Choroid plexus epithelial cell (primary cell): ENCODE measurements at places on chromosomes 6 and 20.

DNA sequence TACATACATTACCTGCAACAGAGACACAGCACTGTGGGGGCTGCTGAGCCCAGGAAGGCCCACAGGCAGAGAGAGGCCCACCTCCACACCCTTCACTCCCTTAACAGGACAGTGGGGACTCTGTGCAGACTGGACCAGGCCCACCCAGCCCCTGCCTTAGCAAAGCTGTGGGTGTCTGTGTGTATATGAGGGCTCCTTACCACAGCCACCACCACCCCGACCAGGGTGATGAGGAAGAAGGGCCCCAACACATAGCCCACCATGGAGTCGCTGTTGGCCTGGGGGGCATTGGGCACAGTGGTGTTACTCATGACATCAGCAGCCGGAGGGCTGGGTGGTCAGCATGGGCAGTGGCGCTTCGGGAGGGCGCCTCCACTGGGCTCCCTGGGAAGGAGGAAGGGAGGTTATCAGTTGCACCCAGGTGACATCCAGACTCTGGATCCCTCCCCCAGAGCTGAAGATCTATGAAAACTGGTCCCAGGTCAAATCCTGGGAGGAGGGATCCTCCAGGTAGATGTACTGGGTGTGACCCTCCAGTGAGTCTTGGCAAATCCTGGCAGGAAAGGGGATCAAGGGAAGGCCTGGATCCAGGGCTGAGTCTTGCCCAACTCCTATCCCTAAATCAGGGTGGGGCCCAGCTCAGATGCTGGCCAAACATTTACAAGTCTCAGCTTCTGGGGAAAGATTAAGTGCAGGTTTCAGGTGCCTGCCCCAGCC, 1.2 kb downstream of the SMIM29 start:
- DNase-seq, result no peak

DNA sequence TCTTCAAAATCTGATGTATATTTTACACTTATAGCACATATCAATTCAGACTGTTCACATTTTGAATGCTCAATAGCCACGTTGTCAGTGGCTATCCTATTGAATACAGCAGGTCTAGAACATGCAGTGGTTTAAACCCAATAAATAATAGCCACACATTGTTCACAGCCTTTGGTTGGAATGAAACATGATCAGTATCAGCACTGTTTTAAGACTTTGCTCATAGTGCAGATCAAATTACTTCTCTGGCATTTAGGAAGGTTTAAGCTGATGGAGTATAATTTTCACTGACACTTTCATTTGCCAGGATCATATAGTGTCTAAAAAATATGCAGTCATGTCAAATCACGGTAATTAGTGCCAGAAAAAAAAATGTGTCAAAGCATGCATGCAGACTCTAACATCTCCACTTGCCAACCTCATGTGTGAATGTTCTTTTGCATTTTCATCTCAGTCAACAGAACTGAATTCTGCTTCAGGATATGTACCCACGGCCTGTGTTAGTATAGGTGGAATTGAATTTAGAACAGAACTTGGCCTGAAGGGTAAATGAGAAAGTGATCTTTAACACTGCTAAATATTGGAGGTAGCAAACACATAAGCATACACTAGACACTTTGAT, 184.1 kb downstream of the SLC24A3 start:
- peak; percentile 30 for DNase-seq

GRCh38 chr6:90849686-90850085, 262.8 kb upstream of the MAP3K7 start:
- no peak for DNase-seq

GRCh38 chr20:34559311-34560140, 1.0 kb downstream of the MAP1LC3A start:
- peak; percentile 52 for DNase-seq

DNA sequence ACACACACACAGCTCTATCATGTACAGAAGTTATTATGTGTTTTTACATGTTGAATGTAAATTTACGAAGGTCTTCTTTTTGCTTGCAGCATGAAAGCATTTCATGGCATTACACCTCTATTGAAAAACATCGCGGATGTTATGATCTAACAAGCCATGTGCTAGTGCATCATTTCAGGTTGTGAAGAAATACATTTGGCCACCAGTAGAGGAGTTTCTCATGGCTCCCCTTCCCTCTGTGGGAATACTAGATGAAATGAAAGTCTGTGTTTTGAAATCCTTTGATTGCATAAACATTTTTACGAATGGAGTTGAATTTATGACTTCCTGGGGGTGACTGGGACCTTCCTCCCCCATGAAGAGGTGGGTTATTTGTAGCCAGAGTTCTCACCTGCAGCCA, 17.7 kb downstream of the MAS1 start:
- DNase-seq, result peak; percentile 53

DNA sequence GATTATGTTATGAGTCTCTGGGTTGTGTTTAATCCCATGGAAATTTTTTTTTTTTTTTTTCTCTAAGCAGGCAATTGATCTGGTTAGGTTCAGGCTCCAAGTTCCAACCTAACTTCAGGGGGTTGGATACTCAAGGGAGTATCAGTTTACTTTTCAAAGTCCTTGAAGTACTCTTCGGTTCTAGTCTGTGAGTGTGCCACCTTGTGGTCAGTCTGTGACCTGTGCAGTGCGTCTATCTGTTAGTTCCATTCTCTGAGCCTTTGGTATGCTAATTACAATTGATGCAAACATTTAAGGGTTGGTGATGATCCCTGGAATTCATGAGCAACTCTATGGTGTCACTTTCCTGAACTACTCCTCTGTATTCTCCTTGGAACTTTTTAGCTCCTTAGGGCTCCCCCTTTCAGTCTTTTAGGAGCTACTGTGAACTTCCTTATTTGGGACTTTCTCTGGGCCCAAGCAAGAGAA, 342.0 kb downstream of the SOX4 start:
- DNase-seq, result peak; percentile 82

DNA sequence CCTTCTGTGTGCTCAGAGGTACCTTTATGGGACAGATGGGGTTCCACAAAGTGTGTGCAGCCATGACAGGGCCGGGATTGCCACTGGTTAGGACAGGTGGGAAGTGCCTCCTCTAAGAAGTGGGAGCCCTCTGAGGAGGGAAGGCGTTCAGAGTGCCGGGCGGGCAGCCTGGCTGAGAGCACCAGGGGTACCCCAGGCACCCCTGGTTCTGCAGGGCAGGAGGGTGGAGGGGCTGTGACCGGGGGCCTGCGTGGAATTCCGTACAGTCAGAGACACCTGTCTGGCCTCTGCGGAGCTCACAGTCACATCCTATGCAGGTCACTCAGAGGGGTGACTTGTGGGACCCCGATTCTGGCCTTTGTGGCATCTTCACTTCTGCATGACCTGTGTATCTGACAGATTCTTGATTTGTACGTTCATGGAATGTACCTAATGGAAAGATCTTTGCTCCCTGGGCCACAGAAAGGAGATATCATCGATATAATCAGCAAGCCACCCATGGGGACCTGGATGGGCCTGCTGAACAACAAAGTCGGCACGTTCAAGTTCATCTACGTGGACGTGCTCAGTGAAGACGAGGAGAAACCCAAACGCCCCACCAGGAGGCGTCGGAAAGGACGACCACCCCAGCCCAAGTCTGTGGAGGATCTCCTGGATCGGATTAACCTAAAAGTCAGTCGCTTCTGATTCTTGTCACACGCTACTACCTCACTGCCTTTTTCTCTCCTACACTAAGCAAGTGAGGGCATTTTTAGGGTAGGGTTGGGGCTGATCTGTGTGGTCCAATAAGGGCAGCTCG, 190.9 kb downstream of the SASH1 start:
- no peak for DNase-seq

DNA sequence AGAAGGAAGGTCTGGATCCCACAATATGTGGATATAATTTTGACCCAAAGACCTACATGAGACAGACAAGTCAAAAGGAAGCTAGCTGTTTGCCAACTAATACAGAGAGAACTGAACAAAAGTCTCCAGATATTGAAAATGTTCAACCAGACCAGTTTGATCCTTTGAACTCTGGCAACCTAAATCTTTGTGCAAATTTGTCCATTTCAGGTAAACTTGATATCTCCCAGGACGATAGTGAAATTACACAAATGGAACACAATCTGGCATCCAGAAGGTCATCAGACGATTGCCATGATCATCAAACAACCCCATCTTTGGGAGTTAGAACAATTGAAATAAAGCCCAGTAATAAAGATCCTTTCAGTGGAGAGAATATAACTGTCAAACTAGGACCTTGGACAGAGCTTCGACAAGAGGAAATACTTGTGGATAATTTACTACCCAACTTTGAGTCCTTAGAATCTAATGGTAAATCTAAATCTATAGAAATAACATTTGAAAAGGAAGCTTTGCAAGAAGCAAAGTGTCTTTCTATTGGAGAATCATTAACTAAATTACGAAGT, 41.9 kb upstream of the SDHAF4 start:
- peak; percentile 8 for DNase-seq

GRCh38 chr6:14540276-14540675, 422.7 kb downstream of the CD83 start:
- DNase-seq, result no peak

- no peak for DNase-seq
These were observed 131.3 kb downstream of the MYO6 start for GRCh38 chr6:75880305-75880704.

DNA sequence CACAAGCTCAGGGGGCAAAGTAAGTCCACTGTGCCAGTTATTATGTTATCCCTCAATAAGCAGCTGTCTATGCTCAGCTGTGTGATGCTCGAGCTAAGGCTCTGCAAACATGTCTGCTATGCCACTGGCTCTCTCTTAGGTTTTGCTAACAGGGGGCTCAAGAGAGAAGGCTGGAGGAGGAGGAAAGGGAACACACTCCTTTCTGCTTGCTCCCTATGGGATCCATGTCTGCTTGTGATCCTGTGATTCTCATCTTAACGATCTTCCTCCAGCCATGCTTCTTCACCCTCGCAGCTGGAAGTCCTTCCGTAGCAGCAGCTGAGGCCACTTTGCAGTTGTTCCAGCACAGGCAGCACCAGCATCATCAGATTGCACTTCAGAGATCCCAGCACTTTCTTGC, 37.0 kb upstream of the IGF2R start:
- DNase-seq, result peak; percentile 26

DNA sequence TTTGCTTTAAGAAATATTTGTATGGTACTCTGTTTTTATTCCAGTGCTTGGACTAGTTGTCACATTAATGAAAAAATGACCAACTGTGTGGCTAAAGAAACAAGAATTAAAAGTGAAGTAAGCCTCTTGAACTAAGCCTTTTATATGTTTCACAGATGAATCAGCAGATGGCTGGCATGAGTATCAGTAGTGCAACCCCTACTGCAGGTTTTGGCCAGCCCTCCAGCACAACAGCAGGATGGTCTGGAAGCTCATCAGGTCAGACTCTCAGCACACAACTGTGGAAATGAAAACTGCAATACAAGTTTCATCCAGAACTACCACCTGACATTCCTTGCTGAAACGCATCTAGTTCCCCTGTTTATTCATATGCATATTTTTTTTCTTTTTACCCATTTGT, 96.8 kb downstream of the B3GAT2 start:
- no peak for DNase-seq
